ENCODE measurements at places on chromosomes 2 and 18. TPM values are rescaled to one million over a fixed set of nuclear protein-coding genes. Genes with fewer than 3 reads are reported as not detected.

The SMYD1 gene
- total RNA-seq: not detected

The LRPPRC gene
- total RNA-seq: 114 TPM

The DAW1 gene
- total RNA-seq: 0.42 TPM

The CNDP1 gene
- total RNA-seq: 0.29 TPM

The LAMA1 gene
- total RNA-seq: 257 TPM

The LAMA3 gene
- 0.84 TPM for total RNA-seq

DNA sequence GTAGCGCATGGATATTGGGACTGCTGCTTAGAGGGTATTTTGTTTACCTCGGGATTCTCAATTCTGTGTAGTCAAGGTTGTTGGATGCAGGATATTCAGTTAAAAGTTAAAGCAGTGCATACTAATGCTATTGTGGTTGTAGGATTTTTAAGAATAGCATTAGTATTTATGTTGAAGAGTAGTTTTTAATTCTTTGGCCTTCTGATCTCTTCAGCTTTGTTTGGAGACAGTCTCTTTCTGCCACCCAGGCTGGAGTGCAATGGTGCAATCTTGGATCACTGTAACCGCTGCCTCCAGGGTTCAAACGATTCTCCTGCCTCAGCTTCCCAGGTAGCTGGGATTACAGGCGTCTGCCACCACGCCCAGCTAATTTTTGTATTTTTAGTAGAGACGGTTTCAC, 1.5 kb downstream of the RHBDD1 start:
- DNase-seq: no peak

- DNase-seq: no peak
Measured at GRCh38 chr2:193774166-193774565, 1579.4 kb upstream of the TMEFF2 start.

- peak; percentile 27 for DNase-seq
Measured at GRCh38 chr2:170361090-170361936, 183.4 kb downstream of the MYO3B start.

DNA sequence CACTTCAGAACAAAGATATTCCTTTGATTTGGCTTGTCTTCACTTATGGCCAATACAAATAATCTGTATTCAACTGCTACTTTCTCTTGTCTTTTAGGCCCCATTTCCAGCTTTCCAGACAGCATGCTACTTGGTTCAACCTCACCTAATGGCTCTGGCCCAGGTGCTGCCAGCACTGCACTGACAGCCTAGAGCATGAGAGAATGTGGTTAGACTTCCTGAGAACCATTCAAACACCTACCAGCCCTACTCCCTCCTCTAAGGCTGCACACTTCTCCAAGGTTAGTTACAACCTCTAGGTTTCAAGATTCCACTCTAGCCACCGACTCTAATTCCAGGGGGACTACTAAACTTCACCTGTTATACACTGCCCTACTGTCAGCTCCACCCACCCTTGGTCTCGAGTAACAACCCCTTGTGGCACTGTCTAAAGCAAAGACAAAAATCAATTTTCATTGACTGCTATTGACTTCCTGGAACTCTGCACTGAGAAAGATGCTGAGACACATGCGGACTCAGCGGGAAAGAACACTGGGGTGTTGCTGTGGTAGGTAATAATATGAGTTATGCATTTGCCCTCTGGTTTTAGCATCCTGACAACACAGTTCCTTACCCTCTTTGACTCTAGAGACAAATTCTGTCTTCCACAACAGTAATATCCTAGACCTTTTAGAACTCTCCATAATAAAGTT, 38.2 kb downstream of the PLEKHM3 start:
- DNase-seq: no peak

GRCh38 chr2:63740943-63741342, 100.8 kb upstream of the UGP2 start:
- no peak for DNase-seq

GRCh38 chr2:240932001-240932723, 26.0 kb downstream of the CROCC2 start:
- peak; percentile 8 for DNase-seq

- DNase-seq: no peak
Measured at GRCh38 chr2:72211777-72212485, 64.3 kb upstream of the CYP26B1 start.

GRCh38 chr2:57711991-57712390, 334.6 kb upstream of the VRK2 start:
- no peak for DNase-seq

DNA sequence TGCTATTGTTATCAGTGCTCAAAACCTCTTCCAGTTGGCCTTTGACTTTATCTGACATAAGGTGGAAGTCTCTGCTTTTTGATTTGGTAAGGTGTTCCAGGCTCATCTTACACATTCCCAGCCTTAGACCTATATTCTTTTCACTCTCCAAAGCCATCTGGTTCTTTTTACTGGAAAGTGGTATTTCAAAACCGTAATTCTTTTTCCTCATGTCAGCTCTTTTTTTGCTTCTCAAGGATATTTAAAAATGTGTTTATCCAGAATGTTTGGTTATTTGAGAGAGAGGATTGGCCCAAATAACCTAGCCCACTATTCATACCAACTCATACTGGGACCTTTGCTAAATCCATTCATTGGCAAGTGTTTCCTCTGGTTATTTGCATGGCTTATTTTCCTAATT, 411.2 kb upstream of the PIK3C3 start:
- no peak for DNase-seq

DNA sequence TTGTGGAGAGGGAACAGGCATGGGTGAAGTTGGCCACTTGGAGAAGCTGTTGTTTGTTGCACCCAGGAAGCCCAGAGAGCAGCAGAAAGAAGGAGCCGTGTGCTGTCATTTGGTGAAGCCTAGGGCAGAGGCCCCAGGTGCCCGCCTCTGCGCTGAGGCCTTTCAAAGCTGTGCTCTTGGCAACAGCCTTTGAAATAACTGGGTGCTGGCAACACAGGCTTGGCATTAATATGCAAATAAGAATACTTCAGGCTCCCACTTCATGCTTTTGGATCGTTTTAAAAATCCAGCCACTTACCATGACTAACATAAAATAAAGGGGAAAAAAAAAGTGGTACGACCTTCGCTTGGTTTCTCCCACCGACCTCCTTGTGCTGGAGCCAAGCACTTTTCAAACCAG, 41.1 kb downstream of the DHRS9 start:
- DNase-seq: no peak

DNA sequence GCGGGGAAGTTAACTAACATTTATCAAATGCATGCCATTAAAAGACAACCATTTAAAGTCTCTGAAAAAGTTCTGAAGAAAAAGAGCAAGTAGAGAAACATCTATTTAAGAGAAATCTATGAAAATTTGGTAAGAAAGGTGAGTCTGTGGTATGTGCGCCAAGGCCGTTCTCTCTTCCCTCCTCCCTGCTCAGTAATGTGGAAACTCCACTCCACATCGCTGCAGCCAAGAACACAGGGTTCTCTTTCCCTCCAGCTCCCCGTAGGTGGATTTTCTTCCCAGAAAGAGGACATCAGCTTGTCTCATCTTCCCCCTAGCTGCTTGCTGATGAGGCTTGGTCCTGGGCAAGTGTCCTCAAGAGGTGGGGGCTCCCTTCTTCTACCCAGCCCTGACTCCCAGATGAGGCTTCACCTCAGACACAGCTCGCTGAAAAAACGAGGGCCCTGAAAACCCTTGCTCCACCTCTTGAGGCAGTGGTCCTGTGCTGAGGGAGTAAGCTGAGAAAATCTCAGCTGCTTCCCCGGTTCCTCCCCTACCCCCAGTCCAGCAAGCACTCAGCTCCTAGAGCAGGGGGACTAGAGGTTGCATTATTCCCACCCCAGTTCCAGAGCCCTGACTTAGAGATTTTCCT, 45.8 kb upstream of the PTPRM start:
- DNase-seq: no peak

All from progenitor cell of endocrine pancreas (in vitro differentiated cells).